Activated naive CD4-positive, alpha-beta T cell treated with anti-CD3 and anti-CD28 coated beads, Interleukin-2, amount 50 U/mL, for 16 hours (primary cell): ENCODE measurements at places on chromosomes 7 and 10.

- no peak for DNase-seq
These were observed 634.4 kb upstream of the POT1 start for GRCh38 chr7:125563964-125564529.

- no peak for DNase-seq
These were observed 44.9 kb downstream of the GNA12 start for GRCh38 chr7:2799253-2799652.

DNA sequence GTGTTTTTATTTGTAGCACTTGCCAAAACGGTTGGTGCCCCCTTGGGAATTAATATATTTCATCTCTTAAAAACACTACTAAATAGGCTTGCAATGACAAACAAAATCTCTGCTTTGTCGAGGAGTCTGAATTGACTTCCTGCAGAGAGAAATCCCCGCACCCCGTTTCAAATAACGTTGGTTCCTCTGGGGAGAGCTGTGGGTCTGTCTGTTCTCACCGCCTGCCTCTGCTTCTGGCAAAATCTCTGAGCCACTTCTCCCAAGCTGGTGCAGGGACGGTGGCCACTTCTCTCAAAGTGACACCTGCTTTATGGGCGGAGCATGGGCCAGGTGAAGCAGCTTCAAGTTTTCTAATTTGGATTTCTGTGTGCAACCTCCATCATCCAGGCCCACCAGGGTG lies 186.3 kb upstream of the ADARB2 start:
- no peak for DNase-seq

DNA sequence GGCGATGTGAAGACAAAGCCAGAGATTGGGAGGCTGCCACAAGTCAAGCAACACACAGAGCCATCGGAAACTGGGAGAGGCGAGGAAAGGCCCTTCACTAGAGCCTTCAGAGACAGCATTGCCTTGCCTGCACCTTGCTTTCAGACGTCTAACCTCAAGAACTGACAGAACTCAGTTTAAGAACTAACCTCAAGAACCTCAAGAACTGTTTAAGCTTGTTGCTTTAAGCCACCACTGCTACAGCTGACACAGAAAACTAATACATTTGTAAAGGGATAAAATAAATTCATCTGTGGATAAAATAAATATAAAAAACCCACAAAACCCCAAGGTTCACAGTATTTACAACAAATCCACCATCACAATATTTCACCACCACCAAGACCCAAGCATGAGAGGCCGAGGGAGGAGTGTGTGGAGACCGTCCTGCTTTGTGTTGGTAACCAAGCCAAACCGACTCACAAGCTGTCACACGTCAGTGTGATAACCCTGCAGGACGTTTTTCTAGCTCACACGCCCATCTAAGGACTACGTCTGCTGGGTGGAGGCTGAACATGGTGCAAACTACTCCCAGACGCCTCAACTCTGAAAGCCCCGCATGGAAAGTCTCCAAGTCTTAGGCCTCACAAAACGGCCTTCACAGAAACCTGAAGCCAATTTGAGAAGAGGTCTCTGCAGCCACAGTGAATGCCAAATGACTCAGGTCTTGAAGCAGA lies 116.8 kb downstream of the ABLIM1 start:
- peak; percentile 44 for DNase-seq

DNA sequence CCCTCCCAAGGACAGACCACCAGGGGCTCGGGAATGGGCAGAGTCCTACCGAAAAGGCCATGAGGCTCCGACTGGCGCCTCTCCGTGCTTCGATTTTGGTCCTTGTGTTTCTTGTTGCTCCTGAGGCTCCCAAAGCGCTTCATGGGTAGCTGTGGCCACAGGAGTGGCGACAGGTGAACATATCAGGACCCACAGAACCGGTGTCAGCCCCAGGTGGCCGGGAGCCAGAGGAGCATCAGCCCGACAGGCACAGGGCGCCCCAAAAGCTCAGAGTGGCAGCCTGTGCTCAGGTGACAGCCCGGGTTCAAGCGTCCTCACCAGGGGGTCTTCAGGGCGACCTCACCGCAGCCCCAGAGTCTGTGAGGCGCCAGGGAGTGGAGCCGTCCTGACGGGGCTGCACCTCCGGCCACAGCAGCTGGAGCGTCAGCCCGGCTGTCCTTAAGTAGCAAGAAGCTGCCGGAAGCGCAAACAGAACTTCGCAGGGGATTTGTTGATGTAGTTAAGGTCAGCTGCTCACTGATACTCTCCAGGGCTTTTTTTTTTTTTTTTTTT lies 141.0 kb downstream of the PRKAG2 start:
- DNase-seq, result no peak

DNA sequence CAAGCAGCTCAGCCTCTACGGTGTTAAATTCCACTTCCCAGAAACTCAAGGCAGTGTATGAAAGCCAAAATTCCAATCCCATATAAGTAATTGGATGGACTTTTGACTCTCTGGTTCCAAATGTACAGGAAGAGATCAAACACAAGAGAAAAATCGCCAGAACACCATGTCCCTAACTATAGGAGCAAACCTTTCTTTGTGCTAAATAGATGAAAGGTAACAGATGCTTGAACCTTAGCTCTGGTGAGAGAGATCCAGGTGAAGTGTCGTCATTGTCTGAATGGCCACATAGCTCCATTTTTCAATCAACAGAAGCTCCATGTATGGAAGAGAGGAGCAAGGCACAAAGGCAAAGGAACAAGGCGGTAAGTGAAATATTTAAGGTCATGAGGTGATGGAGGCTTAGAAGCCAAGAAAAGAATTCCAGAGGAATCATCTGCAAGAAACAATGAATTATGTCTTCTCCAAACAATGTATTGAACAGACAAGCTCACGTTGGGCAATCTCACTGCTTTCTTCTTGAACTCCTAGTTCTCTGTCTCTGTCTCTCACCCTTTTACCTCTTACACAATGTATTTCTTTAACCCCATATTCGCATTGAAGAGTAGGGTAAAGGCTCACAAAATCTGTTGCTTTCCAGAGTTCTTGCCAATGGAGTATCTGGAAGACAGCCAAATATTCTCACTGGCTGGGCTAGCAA lies 585.1 kb downstream of the GATA3 start:
- no peak for DNase-seq

DNA sequence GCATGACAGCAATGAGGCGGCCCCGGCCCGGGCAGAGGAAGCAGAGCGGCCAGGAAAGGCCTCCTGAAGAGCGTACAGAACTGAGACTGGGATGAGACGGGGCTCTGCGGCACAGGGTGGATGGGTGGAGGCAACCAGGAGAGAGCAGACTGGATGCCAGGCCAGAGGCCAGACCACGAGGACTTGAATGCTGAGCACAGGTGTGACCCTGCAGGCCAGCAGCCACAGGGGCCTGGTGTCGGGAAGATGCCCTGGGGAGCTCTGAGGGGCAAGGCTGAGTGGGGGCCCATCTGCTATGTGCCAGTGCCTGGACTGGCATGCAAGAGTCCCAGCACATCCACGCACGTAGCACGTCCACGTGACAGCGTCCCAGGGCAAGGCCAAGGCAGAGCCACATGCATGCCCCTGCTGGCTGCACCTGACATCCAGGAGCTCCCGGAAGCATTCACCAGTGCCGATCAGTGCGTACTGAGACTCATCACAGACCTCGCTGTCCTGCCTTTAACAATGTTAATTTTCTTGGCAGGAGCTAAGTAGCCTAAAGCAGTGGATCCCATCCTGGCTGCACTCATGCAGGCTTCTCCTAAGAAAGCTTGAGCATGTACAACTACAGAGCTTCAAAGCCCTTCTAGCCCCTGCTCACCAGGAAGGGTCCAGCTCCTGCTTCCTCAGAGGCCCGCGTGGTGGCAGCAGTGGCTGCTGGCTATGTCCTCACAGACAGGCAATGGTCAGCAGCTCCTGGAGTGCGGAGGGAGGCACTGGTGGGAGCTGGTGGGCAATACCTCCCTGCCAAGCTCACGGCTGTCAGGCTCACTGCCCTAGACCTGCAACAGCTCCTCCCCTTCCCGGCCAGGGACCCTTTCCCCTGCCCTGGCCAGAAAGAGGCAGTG lies 18.0 kb downstream of the GRID1 start:
- no peak for DNase-seq

DNA sequence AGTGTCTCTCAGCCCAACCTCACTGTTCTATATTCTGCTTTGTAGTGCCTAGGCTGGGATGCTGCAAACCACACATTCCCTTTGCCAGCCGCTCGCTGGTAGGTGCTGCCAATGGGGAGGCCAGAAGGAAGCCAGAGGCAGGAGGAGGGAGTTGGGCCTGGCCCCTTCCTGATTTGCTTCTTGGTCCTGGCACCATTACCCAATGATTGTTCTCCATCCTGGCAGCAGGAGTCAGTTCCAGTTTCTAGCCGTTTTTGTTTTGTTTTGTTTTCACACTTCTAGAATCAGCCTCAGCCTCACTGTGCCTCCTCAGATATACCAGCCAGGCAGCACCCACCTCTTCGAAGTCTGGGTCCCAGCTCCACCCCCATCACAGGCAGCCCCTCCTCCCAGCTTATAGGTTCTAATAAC lies 27.4 kb upstream of the LOXL4 start:
- no peak for DNase-seq

- no peak for DNase-seq
These were observed 205.9 kb downstream of the SEC23IP start for GRCh38 chr10:120098232-120098930.

- no peak for DNase-seq
These were observed 6.4 kb downstream of the HOXA13 start for GRCh38 chr7:27193335-27194001.

DNA sequence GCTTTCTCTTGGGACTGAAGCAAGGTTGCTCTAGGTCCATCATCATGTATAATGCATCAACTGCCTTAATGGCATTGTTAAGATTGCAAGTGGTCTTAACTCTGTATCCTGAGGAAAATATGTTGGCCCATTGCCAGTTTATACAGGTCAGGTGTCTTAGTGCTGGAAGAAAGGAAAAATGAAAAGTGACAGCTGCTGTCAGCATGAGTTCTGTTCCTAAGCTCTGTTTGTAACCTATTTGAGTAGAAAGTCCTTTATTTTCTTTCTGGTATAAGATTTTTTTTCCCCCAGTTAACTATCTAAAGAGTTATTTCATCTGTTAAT lies 127.2 kb downstream of the SRI start:
- no peak for DNase-seq

DNA sequence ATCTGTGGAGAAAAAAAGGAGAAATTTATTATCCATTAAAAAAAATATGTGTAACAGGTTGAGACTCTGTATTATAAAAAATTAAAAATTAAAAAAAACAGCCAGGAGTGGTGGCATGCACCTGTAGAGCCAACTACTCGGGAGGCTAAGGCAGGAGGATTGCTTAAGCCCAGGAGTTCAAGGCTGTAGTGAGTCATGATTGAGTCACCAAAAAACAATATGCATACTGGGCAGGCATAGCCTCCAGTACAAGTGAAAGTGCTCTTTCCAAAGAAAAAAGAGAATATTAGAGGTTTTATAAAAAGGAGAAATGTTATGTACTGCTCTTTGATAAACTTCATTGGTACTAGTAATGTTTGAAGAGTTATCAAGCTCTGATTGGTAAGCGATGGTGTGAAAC lies 647.1 kb upstream of the ZWINT start:
- no peak for DNase-seq

GRCh38 chr10:45235798-45236220 lies 79.6 kb downstream of the OR13A1 start:
- no peak for DNase-seq

- DNase-seq, result no peak
These were observed 159.5 kb upstream of the AGR3 start for GRCh38 chr7:17041324-17041723.

- no peak for DNase-seq
These were observed 220.5 kb downstream of the BAMBI start for GRCh38 chr10:28897617-28898464.
